ENCODE measurements at places on chromosomes 2 and 18.
A peak's percentile ranks its signal among the peaks of the same experiment; 100 is the strongest.

- DNase-seq, result peak; percentile 37
These were observed at the start of gene KCNIP3 for GRCh38 chr2:95296880-95297487. Gene KCNIP3, plus strand, starts transcription at chr2:95297347. Its CDS starts 92 bp downstream, at chr2:95297439.

DNA sequence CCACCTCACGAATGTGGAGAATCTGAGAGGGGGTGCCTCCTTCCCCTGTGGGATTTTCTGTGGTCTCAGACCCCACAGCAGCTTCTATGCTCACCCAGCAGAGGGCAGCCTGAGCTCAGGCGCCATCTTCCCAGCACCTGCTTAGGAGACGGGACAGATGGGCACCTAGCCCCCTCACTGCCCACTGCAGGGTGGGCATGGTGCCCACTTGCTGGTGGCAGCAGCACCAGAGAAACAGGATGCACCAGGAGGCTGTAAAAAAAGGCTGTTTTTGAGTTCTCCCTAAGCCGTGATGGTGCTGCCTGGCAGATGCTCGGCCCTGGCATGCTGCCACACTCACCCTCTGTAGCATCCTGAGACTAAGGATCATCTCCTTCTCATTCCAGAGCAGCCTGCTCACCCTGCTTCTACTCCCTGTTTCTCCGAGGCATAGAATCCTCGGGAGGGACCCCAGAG is 19.1 kb upstream of the SLC20A1 start:
- DNase-seq, result peak; percentile 86

GRCh38 chr2:233456111-233456510 is 101.8 kb downstream of the DGKD start:
- DNase-seq, result no peak

- DNase-seq, result no peak
These were observed 147.6 kb downstream of the THADA start for GRCh38 chr2:43448011-43448821.

DNA sequence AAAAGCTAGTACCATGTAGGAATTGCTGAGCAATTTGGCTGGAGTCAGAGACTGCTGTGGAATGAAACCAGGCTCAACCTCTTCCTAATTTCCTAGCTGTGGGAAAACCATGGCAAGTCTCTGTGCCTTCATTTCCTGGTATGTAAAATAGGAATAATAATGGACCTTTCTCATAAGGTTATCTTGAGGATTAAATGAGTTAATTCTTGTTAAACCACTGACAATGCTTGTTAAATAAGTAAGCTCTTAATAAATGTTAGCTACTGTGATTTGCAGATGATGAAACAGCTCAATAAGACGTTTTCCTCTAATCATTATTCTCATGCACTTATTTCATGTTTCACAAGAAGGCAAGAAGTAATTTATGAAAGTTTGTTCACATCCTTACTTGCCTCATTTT is 346.7 kb downstream of the RND3 start:
- no peak for DNase-seq

DNA sequence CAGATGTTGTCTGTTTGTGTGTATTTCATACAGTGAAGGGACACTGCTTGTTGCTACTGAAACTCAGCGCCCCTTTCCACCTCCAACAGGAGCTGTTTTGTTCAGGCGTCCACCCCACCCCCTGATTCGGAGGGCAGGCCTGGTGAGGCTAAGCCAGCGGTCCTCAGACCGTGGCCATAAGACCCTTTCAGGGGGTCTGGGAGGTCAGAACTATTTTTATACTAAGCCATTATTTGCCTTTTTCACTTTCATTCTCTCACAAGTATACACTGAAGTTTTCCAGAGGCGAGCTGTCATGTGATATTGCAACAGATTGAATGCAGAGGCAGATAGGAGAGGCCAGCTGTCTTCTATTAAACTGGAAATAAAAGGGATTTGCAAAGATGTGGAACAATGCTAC is 39.7 kb upstream of the IGFBP5 start:
- DNase-seq, result no peak

- DNase-seq, result no peak
These were observed 1549.7 kb upstream of the ACVR2A start for GRCh38 chr2:146295080-146295670.

- no peak for DNase-seq
These were observed 175.8 kb downstream of the CELF4 start for GRCh38 chr18:37389684-37390368.

GRCh38 chr2:203804070-203804469 is 63.5 kb upstream of the CTLA4 start:
- DNase-seq, result no peak

DNA sequence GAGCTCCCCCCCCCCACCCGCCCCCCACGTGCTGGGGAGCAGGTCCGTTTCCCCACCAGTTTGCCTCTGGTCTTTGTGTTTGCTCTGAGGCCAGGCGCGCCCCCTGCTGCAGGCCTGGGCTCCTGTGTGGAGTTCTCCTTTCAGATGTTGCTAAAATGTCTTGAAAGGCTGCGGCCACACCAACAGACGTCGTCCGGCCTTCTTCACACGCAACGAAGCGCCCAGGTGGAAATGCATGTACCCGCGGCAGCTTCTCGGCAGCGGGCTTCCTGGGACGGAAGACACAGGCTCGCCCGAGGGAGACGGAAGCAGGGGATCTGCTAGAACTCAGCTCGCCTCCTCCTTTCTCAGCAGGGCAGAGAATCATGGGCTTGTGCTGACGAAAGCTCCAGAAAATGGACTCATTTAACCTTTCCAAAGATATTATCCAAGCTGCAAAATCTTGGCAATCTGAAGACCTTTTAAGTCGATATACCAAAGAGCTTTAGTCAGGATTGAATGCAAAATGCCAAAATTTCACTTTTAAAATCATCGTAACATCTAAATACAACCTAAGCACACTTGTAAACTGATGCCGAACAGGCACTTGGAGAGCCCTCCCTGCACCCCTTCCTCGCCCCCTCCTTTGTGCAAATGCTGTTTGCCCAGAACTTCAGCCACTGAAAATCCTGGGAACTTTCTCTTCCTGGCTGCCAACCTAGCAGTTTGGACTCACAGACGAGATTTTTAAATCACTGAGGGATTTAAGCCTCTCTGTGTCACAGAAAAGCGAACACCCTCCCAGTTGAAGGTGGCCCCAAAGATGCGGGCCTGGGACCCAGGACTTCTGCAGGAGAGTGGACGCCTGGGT is 125.5 kb upstream of the ZNF516 start:
- DNase-seq, result no peak

Data from G401 (cell line).